HuH-7 (cell line): ENCODE measurements at places on chromosomes 11 and 22.

- no peak for DNase-seq
Measured at GRCh38 chr11:92296138-92296515, 71.5 kb downstream of the FAT3 start.

GRCh38 chr11:20112291-20113148 is 47.8 kb downstream of the DBX1 start:
- DNase-seq = no peak

- DNase-seq = peak; percentile 84
Measured at GRCh38 chr11:76782531-76783293, 444 bp upstream of the TSKU start.

DNA sequence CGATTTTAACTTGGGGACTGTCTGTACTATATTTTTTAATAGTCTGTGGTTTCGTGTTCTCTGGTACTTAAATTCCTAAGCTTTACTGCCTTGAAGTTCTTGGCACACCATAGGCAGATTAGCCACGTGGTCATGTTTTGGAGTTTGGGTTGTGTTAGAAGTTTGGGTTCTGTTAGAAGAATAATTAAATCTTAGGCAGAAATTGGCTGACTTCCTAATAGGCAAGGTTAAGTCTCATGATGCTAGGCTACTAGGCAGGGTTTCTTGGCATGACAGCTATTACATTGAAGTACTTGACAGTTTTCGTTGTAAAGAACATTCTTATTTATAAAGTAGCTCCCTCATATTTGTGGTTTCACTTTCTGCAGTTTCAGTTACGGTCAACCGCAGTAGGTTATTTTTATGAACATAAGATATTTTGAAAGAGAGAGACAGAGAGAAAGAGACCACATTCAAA is 30.0 kb upstream of the MMP7 start:
- DNase-seq = no peak

DNA sequence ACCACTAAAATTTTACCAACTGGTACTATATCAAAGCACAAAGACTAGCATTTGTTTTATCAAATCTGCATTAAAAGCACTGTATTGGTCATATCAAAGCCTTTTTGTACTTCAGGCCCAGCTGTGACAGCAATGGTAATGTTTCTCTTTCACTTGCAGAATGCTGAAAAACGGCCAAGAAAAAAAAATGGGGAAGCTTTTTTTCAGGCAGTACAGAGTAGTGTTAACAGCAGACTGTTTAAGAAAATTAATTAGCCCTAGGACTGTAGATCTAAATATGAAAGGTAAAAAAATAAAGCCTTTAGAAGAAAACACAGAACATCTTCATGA is 33.3 kb downstream of the DENND5A start:
- DNase-seq = no peak

- no peak for DNase-seq
Measured at GRCh38 chr11:129354691-129355090, 21.0 kb upstream of the BARX2 start.

- DNase-seq = no peak
Measured at GRCh38 chr11:132683602-132684001, 848.7 kb downstream of the OPCML start.

GRCh38 chr11:116541460-116541859 is 231.3 kb downstream of the BUD13 start:
- DNase-seq = no peak

- DNase-seq = no peak
Measured at GRCh38 chr22:49262167-49262566, 565.5 kb downstream of the BRD1 start.

DNA sequence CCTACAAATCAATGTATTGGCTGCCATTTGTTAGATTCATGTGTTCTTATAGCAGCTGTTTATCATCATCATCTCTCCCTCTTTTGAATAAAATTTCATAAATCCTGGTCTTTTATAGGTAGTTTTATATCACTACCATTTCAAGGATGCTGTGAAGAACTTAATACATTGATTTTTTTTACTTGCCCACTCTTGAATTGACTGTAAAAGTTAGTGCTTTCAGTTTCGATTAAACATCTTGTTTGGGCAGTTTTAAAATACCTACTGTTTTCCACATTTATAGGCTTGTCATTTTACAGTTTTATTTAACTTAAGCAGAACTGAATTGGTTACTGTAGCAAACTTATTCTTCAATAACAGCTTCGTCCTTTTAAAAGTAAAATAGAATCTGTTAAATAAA is 59.5 kb downstream of the TTC17 start:
- DNase-seq = no peak

DNA sequence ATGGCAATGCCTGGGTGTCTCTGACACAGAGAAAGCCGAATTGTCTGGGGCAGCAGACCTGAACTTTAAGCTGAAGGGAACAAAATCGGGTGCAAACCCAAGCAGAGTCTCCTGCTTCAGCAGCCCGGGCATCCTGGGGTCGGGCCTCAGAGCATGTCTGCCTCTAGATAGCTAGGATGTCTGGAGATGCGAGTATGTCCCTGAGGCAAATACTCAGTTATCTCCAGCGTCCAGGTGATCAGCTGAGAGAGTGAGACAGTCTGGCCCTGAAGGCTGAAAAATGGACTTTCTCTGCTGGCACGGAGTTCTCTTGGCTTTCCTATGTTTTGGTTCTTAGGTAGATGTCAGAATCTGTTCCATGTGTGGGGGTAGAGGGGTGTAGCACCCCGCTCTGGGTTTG is 3.3 kb downstream of the ADAMTS8 start:
- no peak for DNase-seq

- DNase-seq = no peak
Measured at GRCh38 chr11:86873573-86874083, 73.3 kb downstream of the PRSS23 start.

DNA sequence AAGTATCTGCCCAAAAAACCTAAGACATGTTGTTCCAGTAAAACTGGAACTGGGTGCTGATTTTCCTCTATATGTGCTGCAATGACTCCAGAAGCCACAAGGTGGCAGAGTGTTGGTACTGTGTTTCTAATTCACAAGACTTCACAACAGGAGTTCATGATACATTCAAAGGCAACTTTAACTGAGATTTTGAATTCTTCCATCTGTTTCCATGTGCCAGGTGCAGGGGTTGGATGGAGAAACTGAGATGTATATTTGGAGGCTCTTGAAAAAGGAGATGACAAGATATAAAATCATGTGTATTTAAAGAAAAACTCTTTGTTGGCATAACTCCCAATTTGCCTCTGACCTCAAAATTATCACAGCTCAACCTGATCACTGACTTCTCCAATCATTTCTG is 1098.6 kb upstream of the CCDC90B start:
- peak; percentile 4 for DNase-seq

GRCh38 chr11:7905961-7906429 is 25.1 kb downstream of the OR10A6 start:
- no peak for DNase-seq

DNA sequence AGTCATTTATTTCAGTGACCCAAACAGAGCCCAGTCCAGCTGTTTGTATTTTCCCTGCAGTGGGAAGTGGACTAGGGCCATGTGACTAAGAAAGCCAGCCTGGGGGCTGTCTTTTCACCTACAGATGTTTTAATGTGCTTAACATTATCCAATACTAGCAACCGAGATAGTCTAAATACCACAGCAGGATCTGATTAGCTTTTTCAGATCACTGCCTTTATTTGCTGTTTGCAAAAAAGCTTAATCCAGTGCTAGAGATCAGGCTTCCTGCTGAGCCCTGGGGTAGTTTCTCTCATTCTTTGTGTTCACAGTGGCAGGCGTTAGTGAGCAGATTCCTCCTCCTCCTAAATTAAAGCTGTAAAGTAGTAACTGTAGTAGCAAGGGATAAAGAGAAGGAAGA is 35.0 kb downstream of the ZC3H12C start:
- DNase-seq = no peak

DNA sequence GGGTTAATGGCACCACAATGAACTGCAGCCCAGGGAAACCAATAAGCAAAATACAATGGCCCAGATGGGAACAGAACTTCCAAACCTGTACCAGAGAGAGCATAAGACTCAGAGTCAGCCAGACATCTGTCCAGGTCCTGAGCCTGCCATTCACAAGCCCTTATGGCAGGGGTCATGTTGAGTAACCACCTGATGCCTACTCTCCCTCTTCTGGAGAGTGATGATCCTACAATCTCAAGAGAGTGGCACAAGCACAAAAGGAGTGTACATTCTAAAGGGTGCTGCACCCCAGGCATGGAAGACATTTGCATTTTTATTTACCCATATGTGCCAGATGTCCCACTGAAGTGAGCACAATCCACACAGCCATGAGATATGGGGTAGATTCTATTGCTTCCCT is 10.6 kb downstream of the TENM4 start:
- no peak for DNase-seq
